ENCODE measurements at places on chromosomes 13 and 19.
A peak's percentile ranks its signal among the peaks of the same experiment; 100 is the strongest.

GRCh38 chr13:79481685-79482052, 714 bp downstream of the NDFIP2 start:
- peak; percentile 37 for DNase-seq

- no peak for DNase-seq
Observed at GRCh38 chr13:34258646-34259386, 440.9 kb downstream of the RFC3 start.

GRCh38 chr13:27826379-27827353, 34.4 kb downstream of the GSX1 start:
- peak; percentile 82 for DNase-seq

GRCh38 chr13:111667757-111668156, 347.3 kb downstream of the TEX29 start:
- DNase-seq: no peak

- no peak for DNase-seq
Observed at GRCh38 chr13:88456151-88456550, 785.0 kb downstream of the SLITRK5 start.

DNA sequence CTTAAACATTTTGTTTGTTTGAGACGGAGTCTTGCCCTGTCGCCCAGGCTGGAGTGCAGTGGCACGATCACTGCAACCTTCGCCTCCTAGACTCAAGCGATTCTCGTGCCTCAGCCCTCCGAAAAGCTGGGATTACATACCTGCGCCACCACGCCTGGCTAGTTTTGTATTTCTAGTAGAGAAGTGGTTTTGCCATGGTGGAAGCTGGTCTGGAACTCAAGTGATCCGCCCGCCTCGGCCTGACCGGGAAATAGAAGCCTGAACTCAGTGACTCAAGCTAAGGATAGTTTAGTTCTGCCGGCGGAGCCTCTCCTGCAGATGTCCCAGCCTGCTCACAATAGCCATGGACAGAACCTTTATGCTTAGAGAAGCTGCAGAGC, 53.0 kb upstream of the ZNF254 start:
- DNase-seq: peak; percentile 36

GRCh38 chr13:25901460-25902376, 150.1 kb downstream of the SHISA2 start:
- DNase-seq: no peak

DNA sequence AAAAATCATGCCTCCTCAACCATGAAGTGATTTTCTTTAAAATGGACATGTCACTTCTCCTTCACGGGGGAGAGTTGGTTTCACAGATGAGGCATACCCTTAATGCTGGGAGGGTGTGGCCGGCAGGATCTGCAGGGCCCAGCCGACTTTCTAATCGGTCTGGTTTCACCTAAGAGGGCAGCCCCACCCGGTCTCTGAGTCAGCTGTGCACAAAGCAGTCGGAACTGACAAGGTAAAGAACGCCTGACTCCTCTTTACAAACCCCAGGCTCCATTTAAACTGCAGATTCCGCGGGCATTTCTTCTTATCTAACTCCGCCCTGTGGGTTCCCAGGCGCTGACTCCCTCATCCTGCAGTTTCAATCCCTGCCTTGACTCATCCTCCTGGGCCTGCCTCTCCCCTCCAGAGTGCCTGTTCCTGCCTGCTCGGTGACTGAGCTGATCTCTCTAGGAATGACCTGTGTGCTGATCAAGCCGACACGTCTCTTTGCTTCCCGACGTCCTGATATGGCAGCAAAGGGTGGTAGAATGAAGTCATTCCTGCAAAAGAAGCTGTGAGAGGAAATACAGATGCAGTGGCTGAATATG, 63.4 kb downstream of the EFNB2 start:
- DNase-seq: no peak

DNA sequence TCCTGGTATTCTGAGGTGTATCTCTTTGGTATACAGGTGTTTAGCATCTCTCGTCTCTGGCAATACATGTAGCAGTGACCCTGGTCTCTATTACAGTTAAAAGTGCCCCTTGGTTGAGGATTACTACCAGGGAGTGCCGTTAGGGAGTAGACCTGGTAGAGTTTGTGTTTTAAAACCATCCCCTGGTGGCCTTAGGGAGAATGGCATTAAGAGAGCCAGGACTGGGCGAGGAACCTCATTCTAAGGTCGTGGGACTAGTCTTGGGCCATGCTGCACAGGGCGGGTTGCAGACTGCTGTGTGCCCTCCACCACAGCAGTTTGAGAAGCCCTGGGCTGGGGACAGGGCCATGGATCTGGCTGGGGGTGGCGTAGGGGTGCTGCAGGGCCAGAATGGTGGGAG, 35.0 kb downstream of the B3GLCT start:
- no peak for DNase-seq
